Stimulated activated CD4-positive, alpha-beta T cell treated with anti-CD3 and anti-CD28 coated beads, Interleukin-12 subunit alpha, Interleukin-12 subunit beta, amount 100 ng/mL, for 24 hours (primary cell): ENCODE measurements at places on chromosomes 4 and X.

DNA sequence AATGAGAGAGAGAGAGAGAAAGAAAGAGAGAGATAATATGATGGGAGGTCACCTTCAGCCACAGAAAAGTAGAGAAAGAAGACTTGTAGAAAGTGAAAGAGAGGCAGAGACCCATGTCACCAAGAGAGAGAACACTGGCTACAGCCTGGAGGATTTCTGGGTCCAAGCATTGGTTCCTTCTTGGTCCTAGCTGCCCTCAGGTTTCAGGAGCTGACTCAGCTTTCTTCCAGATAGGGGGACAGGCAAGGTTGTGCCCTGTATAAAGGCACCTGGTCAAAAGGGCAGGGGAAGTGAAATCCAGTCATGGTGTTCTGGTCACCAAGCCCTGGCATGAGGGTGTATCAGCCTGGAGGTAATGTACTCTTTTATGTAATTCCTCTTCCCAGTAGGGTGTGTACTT is 47.5 kb upstream of the XK start:
- DNase-seq, result no peak

DNA sequence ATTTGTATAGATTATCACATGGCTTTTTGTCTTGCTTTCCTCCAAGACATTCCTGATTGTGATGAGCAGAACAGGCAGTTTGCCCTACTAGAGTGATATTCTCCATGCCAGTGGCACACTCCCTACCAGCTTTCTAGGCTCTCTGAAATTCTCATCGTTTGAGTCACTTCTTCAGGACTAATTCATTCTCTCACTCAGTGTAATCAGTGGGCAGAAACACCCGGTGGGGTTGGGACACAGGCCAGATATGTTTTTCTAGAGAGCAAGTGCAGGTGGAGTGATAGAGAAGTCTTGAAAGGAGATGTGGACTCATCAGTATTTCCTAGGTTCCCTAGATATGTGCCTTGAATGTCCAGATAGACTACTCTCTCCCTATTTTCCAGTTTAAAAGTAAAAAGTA is 13.1 kb downstream of the RAB33A start:
- DNase-seq, result no peak

DNA sequence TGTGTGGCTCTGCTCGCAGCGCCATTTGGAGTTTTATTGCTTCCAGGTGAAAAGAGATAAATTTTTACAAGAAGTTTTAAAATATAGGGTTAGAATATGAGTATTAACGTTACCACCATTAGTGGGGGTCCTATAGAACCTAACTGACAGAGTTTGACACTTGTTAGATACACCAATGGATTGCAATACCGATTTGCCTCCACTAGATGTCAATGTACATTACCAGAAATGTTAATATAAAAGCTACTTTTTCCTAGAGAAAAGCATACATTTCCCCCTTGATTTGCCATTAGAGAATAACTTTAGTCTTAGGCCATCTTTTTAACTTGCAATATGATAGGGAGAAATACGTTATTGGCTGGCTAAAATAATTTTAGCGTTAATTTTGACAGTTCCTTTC is 108.4 kb downstream of the LINC00632 start:
- DNase-seq, result no peak

DNA sequence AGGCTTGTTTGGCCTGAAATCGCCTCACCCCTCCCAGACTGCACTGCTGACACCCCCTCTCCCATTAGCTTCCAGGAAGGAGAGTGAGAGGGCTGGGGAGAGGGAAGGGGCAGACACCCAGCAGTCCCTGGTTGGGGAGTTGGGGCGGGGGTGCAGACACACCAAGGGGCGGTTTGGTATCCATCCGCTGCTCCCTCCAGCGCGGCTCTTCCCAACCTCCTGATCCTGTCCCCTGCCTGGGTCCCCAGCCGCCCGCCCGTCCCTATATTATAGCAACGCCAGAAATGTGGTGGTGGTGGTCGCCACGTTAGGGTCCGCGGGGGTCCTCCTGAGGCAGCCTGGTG is 24.9 kb downstream of the GPRASP3 start:
- DNase-seq, result no peak

- no peak for DNase-seq
Observed at GRCh38 chrX:154376774-154377173, 2.3 kb upstream of the EMD start.

DNA sequence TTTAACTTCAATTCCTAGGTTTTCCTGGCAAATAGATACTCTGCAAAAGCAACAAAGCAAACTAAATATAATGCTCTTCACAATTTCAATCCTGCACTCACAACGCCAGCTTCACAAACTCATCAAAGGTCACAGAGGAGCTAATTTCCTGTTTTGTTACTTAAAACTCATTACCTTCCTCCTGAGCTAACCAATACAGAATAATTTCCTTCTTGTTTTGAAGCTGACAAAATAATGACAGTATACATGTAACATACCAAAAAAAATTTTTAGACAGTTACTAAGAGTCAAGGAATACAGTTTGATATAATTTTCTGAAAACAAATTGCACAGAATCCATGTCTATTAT is 17.9 kb downstream of the CNOT6L start:
- DNase-seq, result no peak

DNA sequence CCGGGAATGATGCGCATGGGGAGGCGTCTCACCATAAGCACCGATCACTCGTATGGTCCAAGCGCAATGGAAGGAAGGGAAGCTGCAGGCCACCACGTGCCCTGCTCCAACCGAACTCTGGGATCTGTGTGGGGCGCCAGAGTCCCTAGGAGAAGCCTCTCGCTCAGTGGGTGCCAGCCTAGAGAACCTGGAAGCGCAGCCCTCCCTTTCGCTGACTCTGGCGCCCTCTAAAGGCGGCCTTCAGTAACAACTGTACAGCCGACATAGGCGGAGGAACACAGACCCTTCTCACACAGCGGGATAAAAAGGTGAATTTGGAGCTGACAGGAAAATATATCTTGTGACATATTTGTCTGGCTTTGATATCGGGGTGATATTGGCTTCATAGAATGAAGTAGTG is 76.0 kb downstream of the INTS6L start:
- peak; percentile 38 for DNase-seq

DNA sequence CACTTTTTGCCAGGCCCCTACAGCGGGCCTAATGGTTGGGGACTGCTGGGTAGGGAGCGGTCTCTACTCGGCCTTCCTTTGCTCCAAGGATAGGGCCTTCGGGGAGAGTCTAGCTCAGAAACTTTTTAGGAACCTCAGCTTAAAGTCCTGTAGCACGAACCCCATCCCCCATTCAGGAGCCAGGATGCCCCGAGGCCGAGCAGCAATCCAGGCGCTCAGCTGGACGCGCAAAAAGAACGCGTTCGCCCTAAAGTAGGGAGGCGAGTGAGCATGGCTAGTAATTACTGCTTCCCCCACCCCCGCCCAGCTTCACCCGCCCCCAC is 9.7 kb downstream of the POU4F2 start:
- no peak for DNase-seq

DNA sequence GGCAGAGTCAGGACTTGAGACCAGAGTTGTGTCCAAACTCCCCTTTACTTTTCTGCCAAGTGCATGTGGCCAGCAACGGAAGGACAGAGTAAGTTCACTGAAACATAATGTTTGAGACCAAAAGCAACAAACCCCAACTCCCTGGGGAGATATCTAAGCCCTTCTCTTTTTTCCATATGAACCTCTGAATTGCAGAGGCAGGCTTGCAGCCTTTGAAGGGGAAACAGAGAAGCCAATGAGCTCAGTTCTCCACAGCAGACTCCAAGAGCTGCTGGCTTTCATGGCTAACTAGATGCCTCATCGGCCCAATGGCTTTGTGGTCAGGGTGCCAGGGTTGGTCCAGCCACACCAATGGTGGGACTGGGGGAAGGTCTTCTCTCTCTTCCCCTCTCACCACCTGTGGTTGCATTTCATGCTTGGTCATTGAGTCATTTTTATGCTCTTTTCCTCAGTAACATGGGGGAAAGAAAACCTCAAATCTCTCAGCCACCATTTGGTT is 34.0 kb downstream of the STARD8 start:
- no peak for DNase-seq

DNA sequence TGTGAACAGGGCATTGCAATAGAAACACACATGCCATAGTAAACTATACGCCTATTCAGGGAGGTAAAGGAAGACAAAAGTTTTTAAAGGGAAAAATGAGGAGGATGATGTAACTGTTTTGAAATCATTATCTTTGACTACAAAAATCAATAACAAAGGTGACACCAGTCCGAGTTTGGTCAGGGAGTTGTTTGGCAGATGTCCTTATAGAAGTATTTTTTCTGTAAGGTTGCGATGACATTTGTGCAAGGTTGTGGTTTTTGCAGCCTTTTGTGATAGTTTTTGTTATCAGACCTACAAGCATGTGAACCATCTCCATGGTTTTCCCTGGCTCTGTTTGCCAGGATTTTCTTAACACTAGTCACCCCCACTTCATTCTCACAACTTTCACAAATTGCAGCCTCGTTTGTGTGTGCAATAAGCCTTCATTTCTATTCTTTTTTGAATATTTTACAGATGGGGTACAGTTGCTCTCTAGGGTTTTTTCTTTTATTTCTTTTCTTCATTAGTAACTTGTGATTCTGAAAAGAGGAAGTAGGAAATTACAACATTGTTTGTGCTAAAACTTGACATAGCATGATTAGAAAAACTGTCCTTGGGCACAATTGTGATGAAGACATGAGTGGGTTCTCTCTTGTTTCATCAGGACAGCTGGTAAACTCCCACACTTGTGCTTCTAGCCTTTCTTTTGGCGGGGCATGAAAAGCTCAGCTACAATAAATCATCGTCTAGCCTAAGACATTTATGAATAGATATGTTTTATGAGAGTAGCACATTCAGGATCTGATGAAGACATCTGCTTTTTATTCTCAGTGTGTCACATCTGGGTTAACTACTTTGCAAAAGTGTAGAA is 60.2 kb upstream of the PNPLA4 start:
- no peak for DNase-seq

GRCh38 chr4:109067508-109068235 is 234.8 kb downstream of the COL25A1 start:
- DNase-seq, result no peak

DNA sequence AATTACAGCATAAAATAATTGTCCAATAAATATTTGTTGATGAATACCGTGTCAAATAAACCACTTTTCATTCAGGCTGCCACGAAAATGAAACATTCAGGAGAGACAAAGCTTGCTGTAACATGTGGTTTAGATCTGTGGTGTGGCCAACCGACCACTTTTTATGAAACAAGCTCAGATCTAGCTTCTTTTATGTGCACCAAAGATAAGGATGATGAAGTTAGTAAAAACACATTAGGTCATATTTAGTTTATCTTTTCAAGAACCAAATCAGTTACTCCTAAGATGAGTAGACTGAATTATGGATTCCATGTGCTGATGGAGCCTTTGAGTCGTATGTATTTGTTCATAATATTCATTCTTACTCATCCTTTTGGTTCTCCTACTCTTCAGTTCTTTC is 35.8 kb downstream of the STOX2 start:
- no peak for DNase-seq

DNA sequence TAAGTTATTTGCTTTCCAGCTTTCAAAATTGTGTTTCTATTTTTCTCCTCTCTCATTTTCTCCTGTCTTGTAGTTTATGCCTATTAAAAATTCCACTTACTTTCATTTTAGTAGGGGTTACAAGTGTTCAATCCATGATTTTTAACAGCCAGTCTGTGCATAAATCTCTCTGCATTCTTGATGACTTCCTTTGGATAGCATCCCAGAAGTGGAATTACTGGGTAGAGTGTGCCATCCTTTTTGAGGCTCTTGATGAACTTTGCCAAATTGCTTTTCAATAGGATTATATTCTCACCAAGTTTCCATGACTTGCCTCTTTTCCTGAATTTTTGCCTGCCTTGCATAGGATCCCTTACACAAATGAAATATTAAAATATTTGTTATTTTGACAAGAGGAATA is 58.5 kb downstream of the DIPK2B start:
- no peak for DNase-seq

DNA sequence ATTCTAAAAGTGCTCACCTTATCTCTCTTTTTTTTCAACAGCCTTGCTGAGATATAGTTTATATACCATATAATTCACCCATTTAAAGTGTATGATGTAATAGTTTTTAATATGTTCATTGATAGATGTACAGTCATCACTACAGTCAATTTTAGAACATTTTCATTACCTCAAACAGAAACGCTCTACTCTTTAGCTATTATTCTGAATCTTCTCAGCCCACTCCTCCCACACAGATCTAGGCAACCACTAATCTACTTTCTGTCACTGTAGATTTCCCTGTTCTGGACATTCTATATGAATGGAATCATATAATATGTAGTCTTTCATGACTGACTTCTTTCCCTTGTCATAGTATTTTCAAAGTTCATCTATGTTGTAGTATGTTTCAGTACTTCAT is 22.6 kb downstream of the MND1 start:
- DNase-seq, result no peak

DNA sequence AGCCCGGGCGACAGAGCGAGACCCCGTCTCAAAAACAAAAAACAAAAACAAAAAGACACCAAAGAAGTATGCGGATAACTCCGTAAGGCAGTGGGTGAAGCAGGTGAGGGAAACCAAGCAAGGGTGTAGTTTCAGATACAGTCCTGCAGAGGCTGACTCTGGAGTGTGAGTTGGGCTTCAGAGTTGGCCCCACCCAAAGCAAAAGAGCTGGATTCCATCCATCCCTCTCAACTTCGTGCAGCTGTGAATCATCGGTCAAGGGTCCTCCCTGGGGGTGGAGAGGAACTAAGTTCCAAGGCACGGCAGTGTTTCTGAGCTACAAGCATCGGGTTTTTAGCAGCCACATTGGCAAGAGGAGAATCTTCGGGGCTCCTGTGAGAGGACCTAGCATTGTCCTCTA is 43.9 kb upstream of the FAM9A start:
- DNase-seq, result no peak

GRCh38 chr4:7192252-7193029 is at the start of gene SORCS2:
SORCS2 (plus strand) TSS chr4:7192538.
- peak; percentile 7 for DNase-seq

- no peak for DNase-seq
Observed at GRCh38 chr4:7187168-7187535, 5.2 kb upstream of the SORCS2 start.

DNA sequence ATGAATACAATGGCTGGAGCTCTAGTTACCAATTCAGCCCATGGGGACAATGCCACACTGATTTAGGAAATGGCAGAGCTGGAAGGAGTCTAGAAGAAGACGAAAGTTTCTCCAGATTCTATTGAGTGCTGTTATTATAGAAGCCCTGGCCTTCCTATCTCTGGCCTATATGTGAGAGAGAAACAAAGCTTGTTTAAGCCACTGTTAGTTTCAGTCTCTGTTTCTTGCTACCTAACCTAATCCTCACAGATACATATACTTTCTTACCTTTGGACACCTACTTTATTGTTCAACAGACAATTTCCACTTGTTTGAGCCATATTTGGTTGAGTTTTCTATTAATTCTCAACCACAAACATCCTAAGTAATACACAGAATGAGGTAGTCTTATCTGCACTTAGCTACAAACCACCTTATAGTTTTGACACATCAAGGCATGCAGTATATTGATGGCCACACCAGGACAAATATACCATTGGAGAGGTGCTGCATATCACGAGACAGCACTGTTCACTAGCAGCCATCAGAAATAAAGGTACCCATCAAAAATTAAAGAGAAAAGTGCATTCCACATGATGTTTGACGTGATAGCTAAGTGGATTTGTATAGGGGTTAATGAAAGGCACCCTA is 190.2 kb downstream of the SMIM20 start:
- DNase-seq, result no peak
